ELF-1 (cell line): ENCODE measurements at places on chromosomes 2 and 18.
A peak's percentile ranks its signal among the peaks of the same experiment; 100 is the strongest.

GRCh38 chr2:776038-776437, 98.8 kb upstream of the TMEM18 start:
- DNase-seq, result no peak

GRCh38 chr2:42009657-42010580, 37.9 kb upstream of the PKDCC start:
- DNase-seq, result no peak

GRCh38 chr2:215293879-215294278, 18.0 kb upstream of the ATIC start:
- DNase-seq, result no peak

DNA sequence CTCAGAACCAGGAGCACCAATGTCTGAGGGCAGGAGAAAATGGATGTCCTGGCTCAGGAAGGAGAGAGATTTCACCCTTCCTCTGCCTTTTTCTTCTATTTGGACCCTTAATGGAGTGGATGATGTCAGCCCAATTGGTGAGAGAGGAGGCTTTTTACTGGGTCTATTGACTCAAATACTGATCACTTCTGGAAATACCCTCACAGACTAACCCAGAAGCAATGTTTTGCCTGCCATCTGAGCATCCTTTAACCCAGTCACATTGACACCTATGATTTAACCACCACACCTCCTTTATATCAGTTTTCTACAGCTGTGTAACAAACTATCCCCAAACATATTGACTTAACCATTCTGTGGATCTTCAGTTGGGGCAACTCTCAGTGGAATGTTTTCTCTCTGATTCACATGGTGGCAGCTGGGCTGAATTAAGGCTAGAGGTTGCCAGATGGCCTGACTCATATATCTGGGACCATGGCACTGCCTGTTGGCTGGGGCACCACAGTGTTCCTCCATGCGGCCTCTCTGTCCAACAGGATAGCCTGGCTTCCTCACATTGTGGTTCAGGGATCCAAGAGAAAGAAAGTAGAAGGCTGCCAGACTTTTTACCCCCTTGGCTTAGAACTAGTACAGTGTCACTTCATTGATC, 18.2 kb upstream of the MBOAT2 start:
- no peak for DNase-seq

- no peak for DNase-seq
Measured at GRCh38 chr2:136363470-136363869, 245.5 kb upstream of the CXCR4 start.

DNA sequence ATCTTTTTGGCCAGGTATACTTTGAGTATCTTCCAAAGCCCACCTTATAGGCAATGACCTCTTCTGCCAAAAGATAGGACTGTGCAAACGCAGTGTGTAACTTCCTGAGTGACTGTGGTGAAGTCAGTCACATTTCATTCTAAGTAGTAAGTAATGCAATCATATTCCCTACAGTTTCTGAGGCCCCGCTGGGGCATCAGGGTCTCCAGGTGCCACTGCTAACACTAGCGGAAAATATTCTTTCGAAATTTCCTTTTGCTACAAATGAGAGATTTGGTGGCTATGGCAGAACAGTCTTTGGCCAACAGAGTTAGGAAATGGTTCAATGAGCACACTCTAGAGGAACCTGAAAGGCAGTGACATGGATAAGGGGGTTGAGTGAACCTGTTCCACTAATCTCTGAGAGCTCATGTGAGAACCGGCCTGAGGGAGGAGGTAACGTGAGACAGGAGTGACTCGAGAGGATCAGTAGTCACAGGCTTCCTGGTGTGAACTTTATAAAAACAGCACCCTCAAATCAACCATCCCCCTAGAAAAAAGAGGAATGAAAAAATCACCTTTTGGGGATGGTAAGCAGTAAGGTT, 102.6 kb upstream of the LPIN2 start:
- DNase-seq, result no peak

- no peak for DNase-seq
Measured at GRCh38 chr2:207744451-207744850, 25.3 kb downstream of the FZD5 start.

GRCh38 chr18:6001867-6002266, 106.5 kb upstream of the TMEM200C start:
- no peak for DNase-seq

- peak; percentile 32 for DNase-seq
Measured at GRCh38 chr18:46199515-46200147, 95.4 kb downstream of the HAUS1 start.

GRCh38 chr2:208531361-208531760, 124.8 kb downstream of the PTH2R start:
- no peak for DNase-seq

- peak; percentile 79 for DNase-seq
Measured at GRCh38 chr2:25276569-25277465, 64.9 kb downstream of the DNMT3A start.

DNA sequence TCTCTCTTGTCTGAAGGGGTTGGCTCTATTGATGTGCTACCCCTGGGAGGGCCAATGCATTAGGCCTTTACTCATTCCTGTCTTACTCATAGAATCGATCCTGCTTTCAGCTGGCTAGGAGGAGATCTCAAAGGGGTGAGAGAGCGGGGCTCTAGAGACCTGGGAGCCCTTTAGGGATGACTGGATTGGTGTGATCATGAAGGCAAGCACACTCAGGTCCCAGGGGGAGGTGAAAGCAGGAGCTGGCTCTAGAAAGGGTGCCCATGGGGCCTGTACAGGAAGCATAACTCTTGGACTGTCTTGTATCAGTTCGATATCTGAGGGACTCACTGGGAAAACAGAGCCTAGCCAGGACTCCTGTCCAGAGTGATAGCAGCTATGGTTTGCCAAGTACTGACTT, 47.8 kb downstream of the INPP4A start:
- no peak for DNase-seq
